EL (cell line): ENCODE measurements at places on chromosomes 1 and 21.

- peak; percentile 31 for DNase-seq
Observed at GRCh38 chr1:181043025-181043888, 9.5 kb downstream of the MR1 start.

- no peak for DNase-seq
Observed at GRCh38 chr1:71753746-71754145, 528.6 kb downstream of the NEGR1 start.

- DNase-seq: no peak
Observed at GRCh38 chr1:101484689-101485338, 248.0 kb downstream of the S1PR1 start.

- peak; percentile 26 for DNase-seq
Observed at GRCh38 chr1:147673406-147673805, 3.1 kb upstream of the ACP6 start.

DNA sequence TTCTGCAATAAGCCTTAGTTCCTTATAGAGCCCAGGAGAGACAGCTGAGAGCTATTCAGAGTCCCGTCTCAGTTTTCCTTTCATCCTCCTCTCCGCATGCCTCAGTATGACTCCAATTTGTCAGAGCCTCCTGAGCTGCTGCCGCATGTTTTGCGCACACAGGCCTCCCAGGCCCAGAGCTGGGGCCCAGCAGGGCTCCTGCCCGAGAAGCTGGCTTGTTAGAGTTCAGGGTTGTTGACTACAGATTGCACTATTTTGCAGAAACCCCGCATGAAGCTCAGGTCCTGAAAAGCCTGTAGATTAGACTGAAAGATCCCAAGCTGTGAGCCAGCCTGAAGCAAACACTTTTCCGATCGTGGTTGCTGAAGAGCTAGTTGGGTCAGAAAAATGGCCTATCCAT lies 51.5 kb downstream of the IGSF5 start:
- no peak for DNase-seq

- DNase-seq: no peak
Observed at GRCh38 chr1:21904454-21904703, 32.7 kb downstream of the HSPG2 start.
